Putamen (tissue), 1 donor: ENCODE measurements at places on chromosomes 6 and 20.

GRCh38 chr6:148223424-148223842, 119.2 kb upstream of the SASH1 start:
- peak; percentile 54 for DNase-seq

DNA sequence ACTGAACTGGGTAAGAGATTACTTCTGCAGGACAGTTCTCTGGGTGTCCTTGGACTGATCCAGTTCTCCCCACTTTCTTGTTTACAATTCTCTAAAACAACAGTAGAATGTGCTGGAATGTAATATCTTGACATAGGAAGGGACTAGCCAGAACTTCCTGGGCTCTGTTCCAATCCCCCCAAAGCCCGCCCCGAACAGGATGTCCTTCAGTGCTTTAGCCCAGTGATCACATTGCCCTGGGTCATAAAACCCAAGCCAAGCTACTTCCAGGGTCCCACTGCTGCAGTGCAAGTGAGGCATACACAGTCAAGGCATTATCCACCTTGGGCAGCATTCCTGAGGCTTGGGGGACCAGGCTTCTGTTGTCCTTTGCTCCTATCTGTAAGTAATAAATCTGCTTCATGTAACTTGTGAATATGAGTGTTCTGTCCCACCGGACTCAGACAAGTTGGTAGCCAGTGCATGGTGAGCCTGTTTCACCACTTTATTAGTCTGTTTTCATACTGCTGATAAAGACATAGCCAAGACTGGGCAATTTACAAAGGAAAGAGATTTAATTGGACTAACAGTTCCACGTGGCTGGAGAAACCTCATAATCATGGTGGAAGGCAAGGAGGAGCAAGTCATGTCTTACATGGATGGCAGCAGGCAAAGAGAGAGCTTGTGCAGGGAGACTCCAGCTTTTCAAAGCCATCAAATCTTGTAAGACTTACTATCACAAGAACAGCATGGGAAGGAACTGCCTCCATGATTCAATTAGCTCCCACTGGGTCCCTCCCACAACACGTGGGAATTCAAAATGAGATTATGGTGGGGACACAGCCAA, 23.5 kb downstream of the FITM2 start:
- DNase-seq = no peak

GRCh38 chr6:150537893-150538292, 61.8 kb upstream of the PLEKHG1 start:
- DNase-seq = no peak

GRCh38 chr6:87794922-87795885, 93.2 kb upstream of the AKIRIN2 start:
- DNase-seq = no peak

GRCh38 chr6:13536796-13537526, 37.4 kb upstream of the SIRT5 start:
- no peak for DNase-seq

GRCh38 chr20:38764567-38765318, 16.5 kb downstream of the ACTR5 start:
- DNase-seq = peak; percentile 85

DNA sequence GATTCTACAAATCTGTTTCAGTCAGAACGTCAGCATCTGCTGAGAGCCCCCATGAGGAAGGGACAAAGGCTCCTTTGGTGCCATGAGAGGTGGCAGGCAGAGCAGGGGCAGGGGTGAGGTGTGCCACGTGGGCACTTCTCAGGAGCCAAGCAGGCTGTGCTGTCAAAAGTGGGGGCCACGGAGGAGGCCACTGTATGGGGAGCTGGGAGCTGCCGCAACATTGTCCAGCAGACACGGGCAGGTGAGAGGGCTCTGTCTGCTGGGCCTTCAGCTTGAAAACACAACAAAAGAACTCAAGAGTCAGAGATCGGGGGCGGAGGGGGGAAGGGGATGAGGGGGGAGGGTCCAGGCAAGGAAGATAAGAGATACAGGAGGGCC, 21.6 kb upstream of the FOXP4 start:
- DNase-seq = no peak

DNA sequence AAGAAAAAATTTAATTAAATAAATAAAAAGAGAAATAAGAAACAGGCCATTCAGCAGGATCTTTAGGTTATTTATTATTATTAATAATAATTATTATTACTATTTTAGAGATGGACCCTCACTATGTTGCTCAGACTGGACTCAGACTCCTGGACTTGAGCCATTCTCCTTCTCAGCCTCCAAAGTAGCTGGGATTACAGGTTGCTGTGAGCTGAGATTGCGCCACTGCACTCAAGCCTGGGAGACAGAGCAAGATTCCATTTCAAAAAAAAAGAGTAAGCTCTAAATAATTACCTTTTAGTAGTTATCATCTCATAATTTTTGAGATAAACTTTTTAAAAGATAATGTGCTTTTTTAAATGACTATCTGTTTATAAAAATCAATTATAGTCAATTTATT, 1102.8 kb upstream of the GJE1 start:
- no peak for DNase-seq

- DNase-seq = no peak
Observed at GRCh38 chr20:38437796-38438195, 2.7 kb upstream of the SNHG17 start.

DNA sequence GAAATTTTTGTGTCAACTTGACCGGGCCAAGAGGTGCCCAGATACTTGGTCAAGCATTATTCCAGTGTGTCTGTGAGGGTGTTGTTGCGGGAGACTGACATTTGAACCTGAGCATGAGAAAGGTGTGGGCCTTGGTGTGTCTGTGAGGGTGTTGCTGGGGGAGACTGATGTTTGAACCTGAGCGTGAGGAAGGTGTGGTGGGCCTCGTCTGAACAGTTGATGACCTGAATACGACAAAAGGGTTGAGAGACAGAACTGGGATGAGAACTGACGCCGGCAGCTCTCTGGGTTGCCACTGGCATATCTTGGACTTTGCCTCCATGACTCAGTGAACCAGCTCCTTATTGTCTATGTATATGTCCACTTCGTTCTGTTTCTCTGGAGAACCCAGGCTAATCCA, 240.5 kb downstream of the ERMARD start:
- no peak for DNase-seq

GRCh38 chr6:42251911-42252637, 34.4 kb upstream of the MRPS10 start:
- DNase-seq = no peak

DNA sequence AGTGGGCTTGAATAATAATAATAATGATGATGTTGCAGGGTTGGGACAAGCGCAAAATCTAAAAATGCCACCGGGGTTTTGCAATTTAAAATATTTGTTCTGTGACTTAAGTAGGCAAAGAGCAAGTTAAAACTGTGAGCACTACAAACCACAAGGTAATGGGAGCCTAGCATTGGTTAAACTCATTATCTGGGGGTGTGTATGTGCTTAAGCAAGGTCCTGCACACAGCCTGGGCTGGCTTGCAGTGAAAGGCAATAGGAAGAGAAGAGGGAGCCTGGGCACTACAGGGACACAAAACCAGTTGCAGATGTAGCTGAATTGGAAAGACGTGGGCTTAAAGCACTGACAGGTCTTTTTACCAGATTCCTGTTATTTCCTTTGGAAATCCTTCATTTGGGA, 11.7 kb downstream of the SIM1 start:
- no peak for DNase-seq

DNA sequence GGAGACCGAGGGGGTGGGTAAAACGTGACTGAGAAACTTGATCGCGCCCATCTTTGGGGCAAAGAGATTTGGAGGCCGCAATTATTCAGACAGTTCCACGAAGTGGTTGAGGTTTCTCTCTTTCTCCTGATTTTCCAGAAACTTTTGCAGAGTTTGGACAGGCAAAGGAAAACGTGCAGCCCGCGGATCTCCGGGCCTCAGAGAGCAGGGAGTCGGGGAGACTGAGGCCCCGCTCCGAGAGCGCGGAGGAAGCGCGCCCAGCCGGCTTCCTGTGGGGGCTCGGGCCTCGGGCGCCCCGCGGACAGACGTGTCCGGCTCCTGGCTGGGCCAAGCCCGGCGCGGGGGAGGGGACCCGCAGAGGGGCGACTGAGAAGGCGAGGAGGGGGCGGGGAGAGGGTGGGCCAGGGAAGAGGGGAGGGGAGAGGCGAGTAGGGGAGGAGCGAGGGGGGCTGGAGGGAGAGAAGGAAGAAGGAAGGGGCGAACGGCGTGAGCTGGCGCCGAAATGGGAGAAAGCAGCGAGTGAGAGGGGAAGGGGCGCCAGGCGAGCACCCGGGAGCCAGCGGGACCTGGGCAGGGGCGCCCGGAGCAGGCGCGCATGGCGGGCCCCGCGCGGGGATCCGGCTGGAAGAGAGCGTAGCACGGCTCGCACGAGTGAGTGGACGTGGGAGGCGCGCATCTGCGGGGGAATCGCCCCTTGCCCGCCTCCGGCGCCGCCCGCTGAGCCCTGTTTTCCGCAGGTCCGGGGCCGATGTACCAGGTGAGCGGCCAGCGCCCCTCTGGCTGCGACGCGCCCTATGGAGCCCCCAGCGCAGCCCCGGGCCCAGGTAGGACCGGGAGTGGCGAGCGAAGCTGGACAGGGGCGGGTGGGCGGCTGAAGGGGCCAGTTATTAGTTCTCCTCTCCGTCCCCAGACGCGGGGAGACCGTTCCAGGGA, at the start of gene MDFI:
MDFI (plus strand) TSS at position 467 of the 933 bp plus-strand sequence; CDS start at position 749, 282 bp downstream.
- no peak for DNase-seq

- DNase-seq = no peak
Observed at GRCh38 chr6:110548110-110548847, 71.9 kb upstream of the SLC22A16 start.

- no peak for DNase-seq
Observed at GRCh38 chr6:67558985-67559384, 1076.1 kb upstream of the ADGRB3 start.

DNA sequence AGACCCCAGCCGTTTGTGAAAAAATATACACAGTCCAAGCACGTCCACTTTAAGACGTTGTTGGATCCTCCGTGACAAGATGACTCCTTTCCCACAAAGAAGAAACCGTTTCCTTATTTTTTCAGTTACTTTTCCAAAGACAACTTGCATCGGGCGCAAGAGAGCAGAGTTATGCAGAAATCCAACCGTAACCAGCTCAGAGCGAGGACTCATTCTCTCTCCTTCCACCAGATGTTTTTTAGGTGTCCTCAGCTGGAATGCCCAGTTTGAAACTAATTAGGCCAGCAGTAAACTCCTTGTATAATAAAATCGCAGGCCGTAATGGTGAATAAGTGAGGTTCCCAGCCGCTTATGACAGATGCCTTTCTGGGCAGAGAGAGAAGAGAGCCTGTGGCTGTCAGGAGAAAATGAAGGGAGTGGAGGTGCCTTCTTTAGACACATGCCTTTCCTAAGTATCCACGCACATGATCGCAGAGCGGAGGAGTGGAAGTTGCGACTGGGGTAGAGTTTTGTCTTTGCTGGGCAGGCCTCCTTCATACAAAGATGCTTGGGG, 2.8 kb downstream of the EYA2 start:
- DNase-seq = no peak

DNA sequence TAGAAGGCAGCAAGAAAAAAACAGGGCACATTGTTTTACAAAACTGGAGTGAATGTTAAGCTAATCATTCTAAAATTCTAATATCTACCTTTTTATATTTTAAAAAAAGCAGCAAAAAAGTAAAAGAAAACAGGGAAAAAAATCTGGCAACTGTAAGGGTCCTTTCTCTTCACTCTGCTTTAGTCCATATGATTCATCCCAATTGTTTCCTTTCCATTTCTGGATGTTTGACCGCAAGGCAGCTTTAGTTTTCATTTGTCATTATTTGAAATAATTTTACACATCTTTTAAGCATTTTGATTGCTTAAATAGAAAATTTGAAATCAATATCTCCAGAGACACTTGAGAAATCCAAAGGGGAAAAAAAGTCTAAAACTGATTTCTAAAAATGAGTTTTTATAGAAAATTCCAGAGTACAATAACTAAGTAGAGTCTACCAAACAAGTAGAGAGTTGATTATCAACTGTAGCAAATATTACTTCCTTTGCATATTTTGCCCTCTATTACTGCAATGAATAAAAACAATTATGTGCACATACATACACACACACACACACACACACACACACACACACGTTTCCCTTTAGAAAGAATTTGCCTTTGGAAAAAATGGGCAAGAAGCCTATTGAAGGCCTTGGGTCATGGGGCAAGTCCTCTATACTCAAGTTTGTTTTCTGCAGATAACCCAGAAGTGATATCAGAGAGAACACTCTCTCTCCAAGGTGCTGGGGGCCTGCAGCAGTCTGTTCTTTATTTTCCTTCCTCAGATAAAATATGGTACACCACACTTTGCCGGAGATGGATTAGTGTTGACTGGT, 259.7 kb downstream of the HACE1 start:
- DNase-seq = no peak

DNA sequence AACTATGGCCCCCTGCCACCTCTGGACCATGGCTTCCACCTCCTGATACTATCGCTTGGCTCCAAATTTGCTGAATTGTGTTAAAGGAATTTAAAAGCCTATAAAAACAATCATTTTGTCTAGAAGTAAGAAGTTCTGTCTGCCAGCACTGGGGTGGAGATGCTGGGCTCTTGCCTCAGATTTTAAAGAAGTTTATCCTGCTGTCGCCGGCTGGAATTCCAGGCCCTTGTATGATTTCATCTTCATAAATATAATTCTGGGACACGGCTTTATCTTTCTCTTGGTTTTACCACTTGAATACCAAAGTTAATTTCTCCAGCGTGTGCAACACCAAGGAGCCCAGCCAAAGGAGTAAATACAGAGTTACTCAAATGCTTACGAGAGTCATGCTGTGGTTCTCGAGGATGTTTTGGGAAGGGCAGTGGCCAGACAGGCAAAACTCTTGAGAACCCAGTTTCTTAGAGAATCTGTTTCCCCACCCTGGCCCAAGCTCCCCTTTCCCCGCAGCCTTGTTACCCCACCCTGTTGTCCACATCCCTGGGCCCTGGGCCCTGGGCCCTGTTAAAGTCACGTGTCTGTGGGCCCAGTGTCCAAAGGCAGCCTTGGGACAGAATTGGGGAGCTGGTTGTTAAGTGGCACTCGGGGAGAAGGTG, 31.9 kb downstream of the C6orf89 start:
- DNase-seq = no peak

DNA sequence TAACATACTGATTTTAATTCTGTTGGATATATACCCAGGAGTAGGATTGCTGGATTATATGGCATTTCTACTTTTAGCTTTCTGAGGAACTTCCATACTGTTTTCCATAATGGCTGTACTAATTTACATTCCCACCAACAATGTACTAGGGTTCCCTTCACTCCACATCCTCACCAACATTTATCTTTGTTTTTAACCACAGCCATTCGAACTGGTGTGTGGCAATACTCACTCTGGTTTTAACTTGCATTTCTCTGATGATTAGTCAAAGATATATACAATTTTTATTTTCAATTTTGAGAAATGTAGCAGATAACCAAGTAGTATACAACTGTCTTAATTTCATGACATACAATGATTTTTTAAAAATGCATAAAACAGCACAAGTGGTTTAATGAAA, 30.3 kb upstream of the ADGRG6 start:
- DNase-seq = no peak

DNA sequence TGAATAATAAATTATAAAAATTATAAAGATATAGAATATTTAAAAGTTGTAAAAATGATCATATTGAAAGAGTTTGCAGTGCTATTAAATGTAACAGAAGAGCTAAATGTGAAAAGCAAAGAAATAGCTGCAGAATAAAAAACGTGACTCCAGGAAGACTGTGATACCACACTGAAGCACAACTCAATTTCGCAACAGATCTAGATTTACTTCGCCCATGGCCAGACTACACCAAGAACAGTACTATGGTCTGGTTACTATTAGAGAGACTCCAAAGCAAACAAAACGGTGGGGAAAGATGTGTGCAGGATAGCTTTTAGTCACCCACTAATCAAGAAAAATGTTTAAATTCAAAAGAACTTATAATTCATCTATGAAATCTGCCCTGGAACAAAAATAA, 1.9 kb downstream of the CHD6 start:
- DNase-seq = no peak
